CD4-positive, alpha-beta T cell treated with Interleukin-10 for 1 hour (primary cell): ENCODE measurements at places on chromosomes 7 and 10.

DNA sequence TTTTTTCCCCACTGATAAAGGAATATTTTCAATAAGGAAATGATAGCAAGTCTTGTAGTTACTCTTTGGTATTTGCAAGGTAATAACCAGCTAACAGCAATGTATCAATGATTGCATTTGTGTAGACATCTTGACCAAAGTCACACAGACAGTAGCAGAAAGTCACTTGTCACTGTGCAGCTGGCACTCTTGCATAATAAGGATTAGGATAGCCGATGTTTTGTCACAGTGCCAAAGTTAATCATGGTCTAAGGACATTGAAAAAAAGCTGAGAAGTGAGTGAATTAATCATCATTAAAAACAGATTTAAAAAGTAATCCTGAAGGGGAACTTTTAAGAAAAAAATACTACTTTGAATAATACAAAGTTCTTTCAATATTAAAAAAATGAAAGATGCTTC lies 834.3 kb upstream of the C7orf33 start:
- DNase-seq, result no peak

GRCh38 chr10:125880719-125881118 lies 373 bp downstream of the DHX32 start:
- DNase-seq, result no peak

DNA sequence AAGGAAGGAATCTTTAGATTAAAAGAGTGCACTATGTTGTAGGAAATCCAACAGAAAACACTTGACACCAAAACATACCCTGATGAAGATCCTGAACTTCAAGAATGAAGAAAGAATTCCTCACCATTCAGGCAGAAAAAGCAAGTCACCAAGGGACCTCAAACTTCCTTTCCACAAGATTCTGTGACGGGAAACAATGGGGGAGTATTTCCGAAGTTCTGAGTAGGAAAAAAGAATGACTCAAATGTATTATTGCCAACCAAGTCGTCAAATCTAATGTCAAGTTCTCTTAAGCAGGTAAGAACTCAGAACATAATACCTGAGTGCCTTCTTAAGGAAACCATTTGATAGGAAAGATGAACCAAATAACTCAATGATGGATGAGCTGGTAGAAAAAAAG lies 44.7 kb upstream of the MTURN start:
- no peak for DNase-seq

DNA sequence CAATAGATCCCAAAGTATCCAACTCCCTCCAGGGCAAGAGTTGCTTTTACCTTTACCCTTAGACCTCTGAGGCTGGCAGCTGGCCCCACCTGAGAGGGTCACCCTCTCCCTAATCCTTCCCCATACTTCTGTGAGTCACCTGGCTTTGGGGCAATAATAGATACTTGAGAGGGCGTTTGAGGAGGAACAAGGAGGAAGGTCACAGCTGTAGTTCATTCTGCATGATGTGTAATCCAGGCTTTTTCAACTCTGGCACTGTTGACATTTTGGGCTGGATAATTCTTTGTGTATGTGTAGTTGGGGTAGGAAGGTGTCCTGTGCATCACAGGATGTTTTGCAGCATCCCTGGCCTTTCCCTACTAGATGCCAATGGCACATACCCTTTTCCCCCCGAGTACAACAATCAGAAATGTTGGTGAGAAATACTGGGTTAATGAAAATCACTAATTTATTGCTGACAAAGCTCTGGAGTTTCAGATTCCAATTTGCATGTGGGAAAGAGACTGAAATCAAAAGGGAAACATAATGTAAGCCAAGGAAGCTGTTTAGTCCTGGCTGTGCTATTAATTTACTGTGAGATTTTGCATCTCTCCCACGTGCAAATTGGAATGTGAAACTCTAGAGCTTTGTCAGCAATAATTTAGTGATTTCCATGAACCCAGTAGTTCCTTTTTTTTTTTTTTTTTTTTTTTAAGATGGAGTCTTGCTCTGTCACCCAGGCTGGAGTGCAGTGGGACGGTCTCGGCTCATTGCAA lies 3.6 kb downstream of the BLVRA start:
- DNase-seq, result no peak

- DNase-seq, result no peak
Measured at GRCh38 chr10:108583877-108584276, 1339.4 kb downstream of the XPNPEP1 start.

DNA sequence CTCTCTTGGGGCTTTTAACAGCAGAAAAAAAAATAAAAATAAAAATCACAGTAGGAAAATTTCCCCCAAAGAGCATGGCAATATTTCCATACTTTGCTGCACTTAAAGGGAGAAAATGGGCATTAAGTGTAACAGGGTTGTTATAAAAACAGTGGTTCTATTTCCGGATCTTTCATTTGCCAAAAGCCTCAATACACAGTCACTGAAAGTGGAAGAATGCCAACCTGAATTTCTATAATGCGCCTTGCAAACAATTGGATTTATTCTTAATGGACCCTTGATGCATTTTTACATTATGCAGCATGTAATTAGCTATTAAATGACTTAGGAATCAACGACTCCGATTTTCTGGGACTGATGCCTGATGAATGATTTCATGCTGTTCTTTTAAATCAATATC lies 127.6 kb upstream of the NANOS1 start:
- no peak for DNase-seq

GRCh38 chr10:107790271-107790670 lies 625.8 kb upstream of the SORCS1 start:
- DNase-seq, result no peak

DNA sequence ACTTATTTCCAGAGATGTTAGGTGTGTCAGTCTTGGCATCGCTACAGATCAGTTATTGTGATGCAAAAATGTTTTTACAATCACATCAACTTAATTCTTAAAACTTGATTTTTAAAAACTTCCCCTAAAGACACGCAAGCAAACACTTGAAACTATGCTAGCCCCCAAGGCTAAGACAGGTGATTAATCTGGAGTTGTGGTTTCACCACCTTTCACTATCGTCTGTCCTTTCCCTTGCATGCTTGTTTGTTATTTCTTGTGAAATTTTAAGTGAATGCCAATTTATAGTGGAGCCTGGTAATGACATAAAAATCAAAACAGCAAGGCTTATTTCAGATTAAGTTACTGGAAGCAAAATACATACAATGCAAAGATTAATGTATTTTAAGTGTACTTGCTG lies 70.4 kb downstream of the SLC35B4 start:
- no peak for DNase-seq

GRCh38 chr10:104441329-104442000 lies 87.8 kb downstream of the CFAP58 start:
- no peak for DNase-seq

- no peak for DNase-seq
Measured at GRCh38 chr7:128836729-128837348, 6.6 kb downstream of the FLNC start.

DNA sequence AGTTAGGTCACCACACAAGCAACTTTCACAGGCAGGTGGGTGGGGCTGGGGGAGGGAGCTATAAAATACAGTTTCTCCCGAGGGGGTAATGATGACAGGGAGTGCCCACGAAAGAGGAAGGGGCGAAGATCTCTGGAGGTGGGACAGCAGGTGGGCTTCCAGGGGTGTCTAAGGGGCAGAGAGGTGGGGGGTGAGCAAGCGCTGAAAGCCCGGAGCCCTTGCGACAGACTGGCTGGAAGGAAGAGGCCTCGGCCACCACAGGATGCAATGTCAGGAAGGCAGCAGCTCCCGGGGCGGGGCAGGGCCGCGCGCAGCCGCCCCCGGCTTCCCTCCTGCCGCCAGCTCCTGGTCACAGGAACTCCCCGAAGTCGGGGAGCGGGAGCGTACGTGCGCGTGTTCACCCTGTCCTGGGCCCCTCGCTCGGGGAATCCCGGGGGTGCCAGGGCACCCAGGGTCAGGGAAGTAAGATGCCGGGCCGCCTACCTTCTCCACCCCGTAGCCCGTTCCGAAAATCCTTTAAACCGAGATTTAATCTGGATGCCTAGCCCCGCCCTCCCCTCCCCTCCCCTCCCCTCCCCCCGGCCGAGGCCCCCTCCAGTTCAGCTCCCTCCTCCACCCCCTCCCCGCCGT lies 105.2 kb upstream of the PPIF start:
- peak; percentile 47 for DNase-seq

GRCh38 chr7:2374830-2375728 lies 20.5 kb downstream of the EIF3B start:
- no peak for DNase-seq

- DNase-seq, result no peak
Measured at GRCh38 chr7:22234227-22234626, 122.7 kb downstream of the RAPGEF5 start.

DNA sequence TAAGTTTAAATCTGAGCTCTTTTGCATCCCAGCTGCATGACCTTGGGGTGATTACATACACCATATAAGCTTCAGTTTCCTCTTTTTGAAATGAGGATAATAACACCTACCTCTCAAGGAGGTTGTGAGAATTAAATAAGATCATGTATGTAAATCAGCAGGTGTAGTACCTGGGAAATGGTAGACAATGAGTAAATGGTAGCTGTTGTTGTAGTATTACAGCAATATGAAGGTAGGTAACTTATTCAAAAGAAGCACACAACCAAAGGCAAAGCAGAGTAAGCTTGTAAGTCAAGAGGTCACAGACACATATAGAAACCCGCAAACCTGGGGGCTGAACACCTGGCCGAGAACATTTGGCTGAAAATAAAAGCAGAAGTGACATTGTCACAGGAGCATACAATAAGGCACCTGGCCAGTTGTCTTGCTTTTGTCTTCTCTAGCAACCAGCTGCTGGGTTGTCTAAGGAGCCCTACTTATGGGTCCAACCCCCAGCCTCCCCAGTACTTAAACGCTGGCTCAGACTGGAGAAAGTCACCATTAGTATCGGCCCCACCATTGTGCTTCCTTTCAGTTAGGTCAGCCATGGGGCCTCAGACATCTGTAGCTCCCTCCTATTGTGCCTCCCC lies 203.6 kb upstream of the MKLN1 start:
- no peak for DNase-seq

DNA sequence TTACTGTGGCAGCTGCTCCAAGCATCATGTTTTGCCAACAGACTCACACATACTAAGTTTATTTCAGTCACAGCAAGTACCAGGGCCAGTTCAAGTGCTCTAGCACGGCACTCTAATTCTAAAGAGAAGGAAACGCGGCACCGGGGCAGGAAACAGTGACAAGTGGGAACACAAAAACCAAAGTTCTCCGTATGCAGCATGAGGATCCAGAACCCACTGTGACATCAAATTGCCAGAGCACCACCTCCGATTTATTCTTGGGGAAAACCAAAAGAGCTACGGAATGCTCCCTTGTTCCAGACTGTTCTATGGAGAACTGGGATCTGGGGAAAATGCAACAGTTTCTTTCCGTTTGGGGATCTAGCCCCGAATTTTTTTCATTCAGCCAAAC lies 448 bp upstream of the PTER start:
- no peak for DNase-seq

DNA sequence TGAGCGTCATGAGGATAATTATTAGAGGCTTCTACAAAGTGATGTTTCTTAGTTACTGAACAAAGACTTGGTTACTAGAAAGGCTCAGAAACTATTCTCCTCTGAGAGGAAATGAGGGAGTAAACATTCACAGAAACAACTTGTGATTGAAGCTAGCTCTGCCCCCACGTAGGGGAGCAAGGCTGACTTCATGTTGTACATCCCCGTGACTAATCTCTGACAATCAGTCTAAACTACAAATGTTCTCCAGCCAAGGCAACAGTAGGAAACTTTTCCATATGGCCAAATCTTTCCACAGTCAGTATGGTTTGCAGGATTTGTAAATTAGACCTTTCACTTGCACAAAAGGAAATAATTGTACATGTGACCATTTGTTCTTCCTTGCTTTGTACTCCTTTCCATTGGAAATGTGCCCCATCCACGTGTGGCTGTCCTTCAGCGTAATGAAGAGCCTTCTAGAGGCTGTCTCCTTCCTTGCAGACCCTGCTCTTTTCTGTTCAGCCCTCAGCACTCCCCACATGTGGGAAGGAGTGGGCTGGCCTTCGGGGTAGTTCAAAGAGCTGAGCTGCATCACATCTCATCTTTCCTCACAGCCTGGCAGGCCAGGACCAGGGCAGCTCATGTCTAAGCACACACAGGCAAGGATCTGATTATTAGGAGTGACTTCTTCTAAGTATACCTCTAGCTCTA lies 93.5 kb downstream of the PCGF5 start:
- no peak for DNase-seq

DNA sequence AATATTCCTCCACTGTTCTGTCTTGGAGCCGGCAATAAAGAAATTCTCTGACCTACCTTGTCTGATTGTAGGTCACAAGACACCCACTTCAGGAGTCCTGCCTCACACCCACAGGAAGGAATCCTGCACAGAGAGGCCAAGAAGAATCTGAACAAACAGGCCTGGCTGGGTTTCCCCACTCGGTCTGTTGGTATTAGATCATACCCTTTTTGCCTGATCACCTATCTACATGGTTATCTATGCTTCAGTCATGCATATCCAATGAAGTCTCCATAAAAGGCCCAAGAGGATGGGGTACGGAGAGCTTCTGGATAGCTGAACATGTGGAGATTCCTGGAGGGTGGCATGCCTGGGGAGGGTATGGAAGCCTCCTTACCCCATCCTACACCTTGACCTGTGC lies 12.3 kb downstream of the OGDH start:
- peak; percentile 65 for DNase-seq

DNA sequence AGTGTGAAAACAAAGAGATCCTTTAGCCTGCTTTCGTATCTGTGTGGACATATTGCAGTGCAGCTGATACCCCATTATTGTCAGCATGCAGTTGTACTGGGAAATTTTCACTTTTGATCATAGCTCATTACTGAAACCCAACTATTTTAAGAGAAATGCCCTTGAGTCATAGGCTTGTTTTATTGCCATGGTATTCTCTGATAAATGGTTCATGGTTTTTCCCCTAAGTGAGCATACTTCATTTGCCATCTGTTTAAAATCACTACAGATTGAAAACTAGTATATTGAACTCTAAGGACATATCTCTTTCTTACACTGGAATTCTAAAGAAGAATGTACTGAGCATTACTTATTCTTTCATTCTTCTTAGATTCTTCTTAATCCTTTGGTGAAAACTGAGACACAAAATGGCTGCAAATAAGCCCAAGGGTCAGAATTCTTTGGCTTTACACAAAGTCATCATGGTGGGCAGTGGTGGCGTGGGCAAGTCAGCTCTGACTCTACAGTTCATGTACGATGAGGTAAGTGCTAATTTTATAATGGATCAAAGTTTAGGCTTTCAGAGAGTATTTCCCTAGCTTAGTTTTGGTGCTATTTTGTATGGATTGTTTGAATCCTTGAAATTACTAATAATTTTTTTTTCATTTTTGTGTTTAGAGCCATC lies 63.0 kb downstream of the RALA start:
- DNase-seq, result no peak

DNA sequence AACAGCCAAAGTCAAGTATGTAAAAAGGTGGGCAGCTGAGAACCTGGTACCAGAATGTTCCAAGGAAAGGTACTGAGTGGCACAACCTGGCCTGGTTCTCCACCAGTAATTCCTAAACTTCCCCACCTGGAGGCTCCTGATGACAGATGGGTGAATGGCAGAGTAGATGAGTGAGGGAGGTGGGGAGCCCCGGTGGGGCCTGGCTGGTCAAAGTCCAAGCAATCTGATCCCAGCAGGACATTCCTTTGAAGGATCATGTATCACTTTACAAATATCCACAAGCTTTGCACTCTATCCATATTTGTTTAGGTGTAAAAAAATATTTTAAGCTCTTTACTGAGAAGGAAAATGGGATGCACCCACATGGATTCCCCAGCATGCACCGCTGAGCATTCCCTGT lies 250.2 kb downstream of the DPP6 start:
- no peak for DNase-seq

- DNase-seq, result no peak
Measured at GRCh38 chr7:150415161-150416153, 35.0 kb upstream of the GIMAP8 start.

GRCh38 chr7:80719261-80719660 lies 80.8 kb downstream of the CD36 start:
- DNase-seq, result no peak

GRCh38 chr7:136956671-136957070 lies 88.2 kb downstream of the CHRM2 start:
- no peak for DNase-seq
